Activated CD4-positive, alpha-beta memory T cell treated with anti-CD3 and anti-CD28 coated beads for 36 hours (primary cell): ENCODE measurements at places on chromosomes 5 and 9. TPM values are rescaled to one million over a fixed set of nuclear protein-coding genes. Genes with fewer than 3 reads are reported as not detected.

PDE6A gene
- total RNA-seq: not detected

IL3 gene
- total RNA-seq: 23.1 TPM

GFI1B gene
- total RNA-seq: not detected

SPATA31C1 gene
- total RNA-seq: not detected

FOXD4L3 gene
- total RNA-seq: not detected

MSMP gene
- total RNA-seq: not detected

ADGRD2 gene
- not detected for total RNA-seq
